Fibroblast of skin of back (primary cell): ENCODE measurements at places on chromosomes 12 and 14.
A peak's percentile ranks its signal among the peaks of the same experiment; 100 is the strongest.

GRCh38 chr14:105200641-105201040 is 19.5 kb upstream of the NUDT14 start:
- no peak for DNase-seq

- peak; percentile 29 for DNase-seq
Observed at GRCh38 chr14:102590667-102591099, 1.8 kb upstream of the RCOR1 start.

DNA sequence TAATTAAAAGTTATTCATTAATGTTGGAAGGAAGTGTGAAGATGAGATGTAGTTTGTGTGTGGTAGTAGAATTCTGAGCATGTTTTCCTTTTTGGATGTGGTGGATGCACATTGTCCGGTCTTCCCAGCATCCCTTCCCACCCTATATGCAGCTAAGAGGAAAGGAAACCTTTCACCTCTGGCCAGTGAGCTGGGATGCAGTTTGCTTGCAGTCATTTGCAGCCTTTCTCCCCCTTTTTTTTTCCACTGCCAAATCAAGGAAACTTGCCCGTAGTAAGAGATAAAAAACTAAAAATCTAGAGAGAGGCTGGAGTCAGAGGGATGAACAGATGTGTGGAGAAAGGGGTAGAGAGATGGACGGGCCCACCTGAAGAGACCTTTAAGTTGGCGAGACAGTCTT is 72.5 kb upstream of the SLC38A2 start:
- no peak for DNase-seq

- peak; percentile 26 for DNase-seq
Observed at GRCh38 chr14:90060312-90060964, 1.4 kb upstream of the KCNK13 start.

- DNase-seq, result no peak
Observed at GRCh38 chr14:82757776-82758175, 1224.1 kb upstream of the SEL1L start.

- DNase-seq, result peak; percentile 49
Observed at GRCh38 chr12:109387425-109388166, 39.9 kb downstream of the MYO1H start.

GRCh38 chr14:101939646-101940170 is 24.7 kb upstream of the DYNC1H1 start:
- DNase-seq, result no peak

GRCh38 chr12:48768147-48768546 is 20.7 kb downstream of the ADCY6 start:
- no peak for DNase-seq

DNA sequence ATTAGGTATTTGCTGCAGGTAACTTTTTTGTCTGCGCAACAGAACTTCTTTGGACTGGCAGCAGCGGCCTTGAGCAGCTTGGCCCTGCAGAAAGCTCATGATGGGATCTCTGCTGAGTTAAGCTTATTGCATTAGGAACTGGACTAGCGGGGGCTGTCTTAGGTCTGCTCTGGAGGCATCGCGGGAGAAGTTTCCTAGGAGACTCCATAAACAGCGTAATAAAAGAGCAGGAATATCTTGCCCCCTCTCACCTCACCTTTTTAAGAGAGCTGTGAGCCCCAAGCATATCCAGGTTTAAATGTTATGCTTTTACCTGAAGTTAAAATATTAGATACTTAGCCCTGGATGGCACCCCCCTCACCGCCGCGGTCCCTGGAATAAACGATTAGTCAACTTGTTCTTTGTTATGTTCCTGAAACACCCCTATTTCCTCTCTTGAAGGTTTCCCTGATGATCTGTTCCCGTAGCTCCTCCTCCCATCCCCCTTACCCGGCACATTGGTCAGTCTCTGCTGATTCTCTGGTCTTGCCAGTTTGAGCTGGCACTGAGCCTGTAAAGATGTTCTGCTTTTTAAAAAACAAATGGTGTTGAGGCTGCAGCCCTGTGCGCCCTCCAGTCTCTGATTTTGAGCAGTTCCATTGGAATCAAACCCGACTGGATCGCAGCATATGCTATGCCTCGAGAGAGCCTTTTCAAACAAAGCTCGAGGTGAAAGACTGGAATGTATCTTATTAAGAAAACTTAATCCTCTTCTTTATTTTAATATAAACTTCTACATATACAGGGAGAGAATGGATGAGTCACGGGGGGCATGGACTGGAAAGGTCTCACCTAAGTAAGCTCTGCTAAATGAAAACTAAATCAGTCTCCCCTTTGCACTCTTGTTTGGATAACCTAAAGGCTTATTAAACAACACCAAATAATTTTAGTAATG is 1.9 kb downstream of the MLXIP start:
- peak; percentile 72 for DNase-seq

DNA sequence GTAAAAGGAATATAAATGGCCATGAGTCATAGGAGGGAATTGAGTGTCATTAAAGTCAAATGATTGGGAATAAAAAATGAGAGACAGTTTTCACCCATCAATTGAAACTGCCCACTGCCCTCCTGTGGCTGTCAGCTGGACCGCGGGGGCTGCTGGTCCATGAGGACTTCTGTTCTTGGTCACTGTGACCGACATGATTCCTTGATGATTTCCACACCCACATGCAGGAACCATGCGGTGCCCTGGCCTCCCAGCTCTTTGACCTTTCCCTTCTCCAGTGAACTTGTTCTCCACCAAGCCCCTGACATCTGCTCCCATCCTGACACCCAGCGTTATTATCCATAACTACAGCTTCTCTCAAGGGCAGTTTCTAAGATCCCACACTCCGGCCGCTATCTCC is 48.4 kb downstream of the C12orf75 start:
- peak; percentile 26 for DNase-seq

DNA sequence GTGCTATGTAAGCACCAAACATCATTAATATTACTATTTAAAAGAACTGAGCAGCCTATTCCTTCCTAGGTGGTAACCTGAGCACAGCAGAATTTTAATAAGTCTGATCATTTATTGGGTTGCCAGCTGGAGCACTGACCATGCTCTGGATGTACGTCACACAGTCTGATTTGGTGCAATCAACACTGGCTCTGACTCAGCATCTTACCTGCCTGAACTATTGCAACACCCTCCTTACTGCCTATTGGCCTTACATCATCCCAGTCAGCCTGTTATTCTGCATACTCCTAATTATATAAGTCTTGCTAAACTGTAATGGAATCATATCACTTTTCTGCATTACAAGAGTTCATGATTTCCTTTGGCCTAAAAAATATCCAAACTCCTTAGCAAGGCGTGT is 149.7 kb downstream of the PTPRO start:
- no peak for DNase-seq

- DNase-seq, result no peak
Observed at GRCh38 chr12:132449565-132450417, 40.2 kb upstream of the FBRSL1 start.

- DNase-seq, result peak; percentile 81
Observed at GRCh38 chr14:103391048-103391447, 5.8 kb downstream of the MARK3 start.

GRCh38 chr12:112965643-112966042 is 12.7 kb upstream of the OAS2 start:
- DNase-seq, result no peak

DNA sequence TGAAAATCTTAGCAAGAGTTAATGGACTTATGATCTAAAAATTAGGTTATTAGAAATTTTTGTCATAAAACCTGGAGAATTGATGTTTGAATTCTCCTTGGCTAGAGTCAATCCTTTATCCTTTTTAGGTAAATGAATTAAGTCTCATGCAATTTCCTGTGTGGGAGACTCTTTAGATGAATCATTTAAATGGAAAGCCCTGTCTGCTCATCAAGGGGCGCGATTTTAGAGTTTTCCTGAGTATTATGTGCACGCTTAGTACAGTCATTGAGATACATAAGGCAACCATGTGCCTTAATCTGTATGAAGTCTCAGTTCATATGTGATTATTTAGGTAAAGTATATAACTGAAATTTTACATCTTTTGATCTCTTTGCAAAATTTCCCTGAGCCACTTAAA is 974.7 kb downstream of the NRXN3 start:
- peak; percentile 61 for DNase-seq

DNA sequence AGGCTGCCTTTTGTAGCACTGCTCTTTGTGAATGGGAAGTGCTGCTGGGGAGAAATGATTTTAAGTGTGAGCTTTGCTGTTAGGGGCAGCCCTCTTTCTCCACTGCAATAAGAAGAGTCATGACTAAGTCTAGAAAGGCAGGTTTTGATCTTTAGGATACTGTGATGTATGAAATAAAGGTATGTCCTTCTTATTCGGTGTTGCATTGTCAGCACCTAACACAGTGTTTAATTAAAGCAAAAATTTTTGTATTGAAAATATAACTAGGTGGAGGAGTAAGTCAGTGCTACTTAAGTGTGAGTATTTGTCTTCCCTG is 81.5 kb downstream of the ETV6 start:
- DNase-seq, result no peak

DNA sequence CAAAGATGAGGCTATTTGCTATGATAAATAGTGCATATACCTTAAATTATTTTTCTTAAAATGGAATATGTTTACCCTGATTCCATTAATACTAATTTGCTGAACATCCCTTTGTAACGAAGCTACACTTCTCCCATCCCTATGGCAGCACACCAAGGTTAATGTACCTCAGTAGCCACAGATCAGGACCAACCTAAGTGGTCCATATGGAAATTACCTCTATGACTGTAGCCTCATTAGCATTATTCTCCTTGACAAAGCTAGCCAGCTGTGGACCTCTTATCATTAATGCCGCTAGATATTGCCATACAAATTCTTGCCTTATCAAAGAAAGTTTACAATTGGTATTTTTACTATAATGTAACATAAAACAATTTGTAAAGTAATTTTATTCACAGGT is 76.9 kb upstream of the GARIN2 start:
- no peak for DNase-seq

GRCh38 chr12:2689879-2690278 is 104.9 kb upstream of the FKBP4 start:
- no peak for DNase-seq

- DNase-seq, result peak; percentile 95
Observed at GRCh38 chr12:77625441-77625840, 205.3 kb upstream of the NAV3 start.

GRCh38 chr12:27814851-27815591 is 35.0 kb upstream of the MANSC4 start:
- peak; percentile 7 for DNase-seq

- peak; percentile 83 for DNase-seq
Observed at GRCh38 chr12:66066137-66066928, 64.2 kb downstream of the LLPH start.

DNA sequence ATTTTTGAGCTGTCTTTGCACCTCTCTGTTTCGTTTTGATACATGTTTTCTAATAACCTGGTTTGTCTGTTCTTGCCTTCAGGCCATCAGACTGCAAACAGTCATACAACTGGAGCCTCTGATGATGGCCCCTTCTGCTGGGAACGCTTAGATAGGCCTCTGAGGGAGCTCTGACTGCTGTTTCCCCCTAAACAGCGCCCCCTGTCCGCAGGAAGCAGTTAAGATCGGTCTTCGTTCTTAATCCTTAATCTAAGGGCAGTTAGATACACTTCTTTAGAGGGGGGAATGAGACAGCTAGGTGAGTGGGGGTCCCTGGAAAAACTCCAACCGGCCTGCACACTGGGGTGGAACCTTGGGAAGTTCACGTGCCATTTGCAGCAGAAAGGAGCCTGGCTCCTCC is 1338.8 kb upstream of the SEL1L start:
- DNase-seq, result no peak

- peak; percentile 98 for DNase-seq
Observed at GRCh38 chr12:123365025-123365917, 624 bp upstream of the SBNO1 start.

GRCh38 chr14:61640158-61641136 is 54.9 kb upstream of the HIF1A start:
- no peak for DNase-seq

GRCh38 chr14:50308363-50308915 is 3.6 kb downstream of the L2HGDH start:
- DNase-seq, result no peak

DNA sequence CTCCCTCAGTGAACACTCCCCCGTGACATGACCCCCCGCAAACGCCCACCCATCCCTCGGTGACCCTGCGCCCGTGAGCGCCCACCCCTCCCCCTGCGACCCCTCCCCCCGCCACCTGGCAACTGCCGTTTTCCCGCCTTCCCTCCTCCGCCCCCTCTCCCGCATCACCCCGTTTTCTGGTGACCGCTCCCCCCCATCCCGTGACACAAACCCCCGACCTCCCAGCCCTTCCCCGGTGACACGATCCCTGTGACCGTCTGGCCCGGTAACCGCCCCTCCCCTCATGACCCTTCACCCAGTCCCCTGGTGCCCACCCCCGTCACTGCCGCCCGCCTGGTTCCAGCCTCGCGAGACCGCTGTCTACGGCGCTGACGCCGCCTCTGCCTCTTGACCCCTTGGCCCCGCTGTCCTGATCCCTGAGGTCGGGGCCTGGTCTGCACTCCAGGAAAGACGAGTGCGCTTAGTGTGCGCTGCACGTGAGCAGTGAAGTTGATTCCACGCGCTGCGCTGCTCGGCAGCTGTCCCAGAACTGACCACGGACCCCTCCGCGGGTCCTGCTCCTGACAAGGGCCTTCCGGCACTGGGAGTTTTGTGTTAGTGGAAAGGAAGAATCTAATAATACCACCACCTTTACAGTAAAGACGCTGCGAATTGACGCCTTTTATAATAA is 59.4 kb downstream of the DDX51 start:
- peak; percentile 40 for DNase-seq

- no peak for DNase-seq
Observed at GRCh38 chr14:59117754-59118528, 70.5 kb upstream of the DAAM1 start.

GRCh38 chr14:105065280-105066228 is at the start of gene GPR132:
Gene GPR132 (minus strand): TSS chr14:105065430. CDS start chr14:105055420, 10,010 bp downstream.
- no peak for DNase-seq

- peak; percentile 53 for DNase-seq
Observed at GRCh38 chr14:79542121-79542520, 669.2 kb downstream of the DIO2 start.

DNA sequence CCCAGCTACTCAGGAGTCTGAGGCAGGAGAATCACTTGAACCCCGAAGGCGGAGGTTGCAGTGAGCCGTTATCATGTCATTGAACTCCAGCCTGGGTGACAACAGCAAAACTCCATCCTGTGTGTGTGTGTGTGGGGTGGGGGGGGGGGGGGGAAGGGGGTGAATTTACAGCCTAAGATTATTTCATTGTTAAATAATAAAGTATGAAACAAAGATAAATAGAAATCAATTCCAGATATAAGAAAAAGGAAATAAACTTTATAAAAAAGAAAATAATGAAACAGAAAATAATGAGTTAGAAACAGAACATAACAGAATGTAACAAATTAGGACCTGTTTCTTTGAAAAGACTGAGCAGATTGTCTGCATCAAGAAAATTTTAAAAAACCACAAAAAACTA is 83.5 kb downstream of the INSM2 start:
- no peak for DNase-seq

- DNase-seq, result no peak
Observed at GRCh38 chr12:124898200-124898922, 16.1 kb downstream of the UBC start.
